ENCODE measurements at places on chromosomes 6 and 20.
A peak's percentile ranks its signal among the peaks of the same experiment; 100 is the strongest.

DNA sequence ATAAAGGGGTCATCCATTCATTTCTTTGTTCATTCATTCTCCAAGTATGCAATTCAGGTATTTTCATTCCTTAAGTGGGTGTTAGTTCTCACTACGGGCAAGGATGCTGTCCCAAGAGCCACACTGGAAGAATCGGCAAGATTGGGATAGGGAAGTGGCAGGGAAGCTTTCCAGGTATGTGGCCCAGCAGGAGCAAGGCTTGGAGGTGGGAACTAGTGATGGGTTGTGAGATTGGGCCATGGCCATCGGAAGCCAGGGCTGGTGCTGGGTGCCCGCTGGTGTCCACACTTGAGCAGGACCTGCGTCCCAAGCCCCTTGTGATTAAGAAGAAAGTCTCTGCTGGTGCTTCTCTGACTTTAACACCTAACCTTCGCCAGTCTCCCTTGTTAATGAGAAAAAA lies 15.1 kb downstream of the VSTM2L start:
- DNase-seq, result no peak

DNA sequence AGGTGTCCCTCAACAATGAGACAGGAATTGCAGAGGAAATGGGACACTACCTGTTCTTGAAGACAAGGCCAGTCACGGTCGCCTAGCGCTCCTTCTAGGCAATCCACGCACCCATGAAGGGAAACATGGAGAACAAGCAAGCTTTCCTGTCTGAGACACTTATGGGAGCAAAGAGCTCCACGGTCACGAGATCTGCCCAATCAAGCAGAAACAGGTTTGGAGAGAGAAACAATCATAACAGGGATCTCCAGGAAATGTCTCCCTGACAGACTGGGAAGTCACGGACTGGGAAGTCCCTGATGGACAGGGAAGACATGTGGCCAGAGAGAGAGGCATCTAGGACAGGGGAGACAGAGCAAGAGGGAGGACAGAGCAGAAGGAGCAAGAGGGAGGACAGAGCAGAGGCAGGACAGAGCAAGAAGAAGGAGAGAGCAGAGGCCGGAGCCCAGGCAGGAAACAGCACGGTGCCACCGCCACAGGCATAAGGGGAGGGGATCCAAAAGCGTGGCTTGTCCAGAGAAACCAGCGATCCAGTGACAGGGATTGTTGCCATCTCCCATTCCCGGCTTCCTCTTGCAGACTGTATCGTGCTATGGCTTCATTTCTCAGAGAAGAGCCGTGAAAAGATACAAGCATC lies 167.8 kb upstream of the ZNF337 start:
- DNase-seq, result no peak

- DNase-seq, result no peak
Measured at GRCh38 chr6:39197922-39198500, 31.3 kb downstream of the KCNK5 start.

DNA sequence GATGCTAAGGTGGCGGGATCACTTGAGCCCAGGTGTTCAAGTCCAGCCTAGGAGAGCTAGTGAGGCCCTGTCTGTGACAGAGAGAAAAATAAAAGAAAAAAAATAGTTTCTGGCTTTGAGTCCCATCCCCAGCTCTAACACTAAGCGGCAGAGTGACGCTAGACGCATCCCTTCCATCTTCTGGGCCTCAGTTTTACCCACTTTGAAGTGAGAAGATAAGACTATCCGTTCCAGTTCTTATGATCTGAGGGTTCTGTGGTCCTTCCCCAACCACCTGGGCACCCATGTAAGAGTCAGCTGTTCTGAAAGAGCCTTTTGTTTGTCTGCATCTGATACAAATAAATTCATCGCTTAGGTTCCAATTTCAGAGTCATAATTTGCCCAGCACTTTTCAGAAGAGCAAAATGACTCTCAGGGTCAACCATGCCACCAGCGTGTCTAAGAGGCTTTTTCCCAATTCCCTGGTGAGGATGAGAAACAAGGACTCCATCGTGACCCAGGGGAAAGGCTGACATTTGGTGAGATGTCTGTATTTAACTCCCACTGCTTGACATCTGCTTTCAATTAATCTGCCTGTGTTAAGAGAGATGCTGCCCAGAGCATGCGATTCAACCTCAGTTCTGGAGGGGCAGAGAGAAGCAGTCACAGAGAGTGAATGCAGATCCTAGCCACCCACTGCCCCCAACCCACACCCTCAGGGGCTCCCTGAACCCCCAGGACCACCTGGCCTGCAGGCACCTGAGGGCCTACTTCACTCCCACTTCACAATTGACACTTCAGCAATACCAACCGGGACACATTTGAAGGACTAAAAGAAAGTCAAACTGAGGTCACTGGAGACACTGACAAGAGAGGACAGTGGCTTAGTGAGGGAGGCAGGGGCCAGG lies 131.6 kb upstream of the TOP1 start:
- DNase-seq, result no peak

DNA sequence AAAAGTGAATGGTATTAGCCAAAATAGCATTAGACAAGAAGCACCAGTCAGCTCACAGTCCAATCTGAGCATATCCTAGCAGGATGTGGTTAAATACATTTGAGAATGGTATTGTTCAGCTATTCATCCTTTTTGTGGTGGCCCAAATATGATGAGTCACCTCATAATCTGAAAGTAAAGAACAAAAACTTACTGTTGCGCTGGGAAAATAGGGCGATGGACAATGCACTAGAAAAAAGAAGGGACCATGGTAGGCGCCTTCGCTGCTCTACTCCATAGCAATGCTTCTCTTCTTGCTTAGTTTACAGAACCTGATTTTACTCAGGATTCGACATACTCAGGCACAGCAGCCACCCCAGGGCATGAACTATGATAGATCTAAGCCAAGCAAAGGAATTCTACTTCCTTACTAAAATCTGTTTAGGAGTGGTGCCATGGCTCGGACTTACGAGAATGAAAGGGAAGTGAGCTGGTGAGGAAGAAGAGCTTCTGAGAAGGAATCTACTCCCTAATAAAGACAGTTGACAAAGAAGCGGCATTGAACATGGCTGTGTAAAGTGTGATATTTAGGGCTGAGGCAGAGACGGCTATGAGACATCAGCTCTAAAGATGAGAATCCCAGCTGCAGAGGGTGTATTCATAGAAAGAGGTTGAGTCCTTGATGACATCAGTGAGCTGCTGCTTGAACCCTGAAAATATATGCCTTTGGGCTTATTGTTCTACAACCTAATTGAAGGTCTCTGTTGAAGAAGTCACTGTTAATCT lies 16.6 kb upstream of the FBXO9 start:
- peak; percentile 48 for DNase-seq

DNA sequence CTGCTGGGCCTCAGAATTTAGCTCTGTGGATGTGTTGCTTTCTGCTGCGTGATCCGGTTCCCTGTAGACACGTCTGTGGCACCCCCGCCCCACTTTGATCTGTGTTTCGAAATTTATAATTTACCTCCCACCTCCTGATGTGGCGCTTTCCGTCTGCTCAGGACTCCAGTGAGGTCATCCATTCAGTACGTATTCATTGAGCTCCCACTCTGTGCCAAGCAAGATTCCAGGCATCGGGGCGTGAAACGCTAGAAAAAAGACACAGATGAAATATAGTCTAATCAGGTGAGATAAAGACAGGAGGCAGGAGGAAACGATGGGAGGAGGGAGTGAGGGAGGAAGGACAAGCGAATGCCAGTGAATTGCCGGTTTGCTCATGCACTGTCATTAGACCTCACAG lies 431.9 kb upstream of the SULF2 start:
- DNase-seq, result no peak

- DNase-seq, result no peak
Measured at GRCh38 chr20:31827059-31827458, 7.9 kb downstream of the MYLK2 start.

DNA sequence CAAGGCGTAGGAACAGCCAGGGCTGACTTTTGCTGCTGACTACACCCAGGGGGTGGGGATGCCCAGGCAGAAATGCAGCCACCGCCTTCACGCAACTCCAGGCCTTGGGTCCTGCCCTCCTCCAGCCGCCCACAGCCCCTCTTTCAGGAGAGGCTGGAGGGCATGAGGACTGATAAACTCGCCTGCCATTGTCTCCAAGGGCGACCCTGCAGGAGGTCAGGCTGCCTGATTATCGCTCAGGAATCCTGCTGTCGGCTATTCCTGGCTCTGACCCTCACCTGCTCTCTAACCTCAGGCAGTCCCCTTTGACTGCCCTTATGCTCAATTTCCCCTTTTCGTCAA lies 62.0 kb upstream of the HDDC2 start:
- DNase-seq, result no peak

DNA sequence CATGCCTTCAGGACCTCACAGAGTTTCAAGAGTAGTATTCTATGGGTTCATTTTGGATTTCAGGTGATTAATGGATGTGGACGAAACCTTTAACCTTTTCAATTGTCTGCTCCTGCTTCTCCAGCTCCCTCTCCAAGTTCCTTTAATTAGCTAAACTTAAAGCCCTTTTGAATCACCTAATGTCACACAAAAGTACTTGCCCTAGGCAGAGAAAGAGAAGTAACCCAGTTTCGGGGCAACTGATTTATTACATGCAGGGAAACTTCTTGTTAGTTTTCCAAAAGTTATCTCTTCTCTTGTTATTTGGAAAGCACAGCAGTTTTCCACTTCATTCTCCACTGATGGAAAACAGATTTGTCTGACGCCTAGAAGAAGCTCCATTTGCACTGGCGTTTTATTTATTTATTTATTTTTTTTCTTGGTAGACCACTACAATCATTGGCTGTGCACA lies 407.7 kb upstream of the JARID2 start:
- DNase-seq, result no peak

DNA sequence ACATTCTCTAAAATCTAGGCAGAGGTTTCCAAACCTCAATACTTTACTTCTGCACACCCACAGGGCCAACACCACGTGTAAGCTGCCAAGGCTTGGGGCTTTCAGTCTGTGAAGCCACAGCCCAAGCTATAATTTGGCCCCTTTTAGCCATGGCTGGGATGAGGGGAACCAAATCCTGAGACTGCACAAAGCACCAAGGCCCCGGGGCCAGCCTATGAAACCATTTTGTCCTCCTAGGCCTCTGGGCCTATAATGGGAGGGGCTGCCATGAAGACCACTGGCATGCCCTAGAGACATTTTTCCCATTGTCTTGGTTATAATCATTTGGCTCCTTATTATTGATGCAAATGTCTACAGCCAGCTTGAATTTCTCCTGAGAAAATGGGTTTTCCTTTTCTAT lies 513.0 kb upstream of the ADGRB3 start:
- DNase-seq, result no peak

DNA sequence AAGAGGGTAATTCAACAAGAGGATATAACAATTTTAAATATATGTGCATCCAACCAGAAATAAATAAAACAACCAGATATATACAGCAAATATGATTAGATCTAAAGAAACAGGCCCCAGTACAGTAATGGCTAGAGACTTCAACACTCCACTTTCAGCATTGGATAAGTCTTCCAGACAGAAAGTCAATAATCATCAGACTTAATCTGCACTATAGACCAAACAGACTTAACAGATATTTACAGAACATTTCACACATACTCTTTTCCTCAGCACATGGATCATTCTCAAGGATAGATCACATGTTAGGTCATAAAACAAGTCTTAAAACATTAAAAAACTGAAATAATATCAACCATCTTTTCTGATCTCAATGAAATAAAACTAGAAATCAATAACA lies 62.7 kb upstream of the MTRF1L start:
- no peak for DNase-seq

- peak; percentile 87 for DNase-seq
Measured at GRCh38 chr6:101582792-101583191, 189.3 kb downstream of the GRIK2 start.

DNA sequence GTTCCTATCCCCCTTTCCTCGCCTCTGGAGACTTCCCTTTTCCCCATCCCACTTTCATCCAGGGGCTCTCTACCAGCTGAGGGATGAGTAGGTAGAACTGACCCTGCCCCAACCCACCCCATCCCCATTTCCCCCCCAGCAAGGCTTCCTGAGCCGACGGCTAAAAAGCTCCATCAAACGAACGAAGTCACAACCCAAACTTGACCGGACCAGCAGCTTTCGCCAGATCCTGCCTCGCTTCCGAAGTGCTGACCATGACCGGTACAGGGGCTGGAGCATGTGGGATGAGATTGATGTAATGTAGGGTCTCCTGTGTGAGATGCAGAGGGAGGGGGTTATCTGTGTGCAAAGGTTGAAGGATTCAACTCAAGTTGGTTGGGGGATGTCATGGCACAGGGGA lies 12.7 kb downstream of the SYNGAP1 start:
- no peak for DNase-seq

- no peak for DNase-seq
Measured at GRCh38 chr6:105161421-105161820, 18.4 kb downstream of the POPDC3 start.

- DNase-seq, result no peak
Measured at GRCh38 chr6:147949981-147950622, 392.5 kb upstream of the SASH1 start.

DNA sequence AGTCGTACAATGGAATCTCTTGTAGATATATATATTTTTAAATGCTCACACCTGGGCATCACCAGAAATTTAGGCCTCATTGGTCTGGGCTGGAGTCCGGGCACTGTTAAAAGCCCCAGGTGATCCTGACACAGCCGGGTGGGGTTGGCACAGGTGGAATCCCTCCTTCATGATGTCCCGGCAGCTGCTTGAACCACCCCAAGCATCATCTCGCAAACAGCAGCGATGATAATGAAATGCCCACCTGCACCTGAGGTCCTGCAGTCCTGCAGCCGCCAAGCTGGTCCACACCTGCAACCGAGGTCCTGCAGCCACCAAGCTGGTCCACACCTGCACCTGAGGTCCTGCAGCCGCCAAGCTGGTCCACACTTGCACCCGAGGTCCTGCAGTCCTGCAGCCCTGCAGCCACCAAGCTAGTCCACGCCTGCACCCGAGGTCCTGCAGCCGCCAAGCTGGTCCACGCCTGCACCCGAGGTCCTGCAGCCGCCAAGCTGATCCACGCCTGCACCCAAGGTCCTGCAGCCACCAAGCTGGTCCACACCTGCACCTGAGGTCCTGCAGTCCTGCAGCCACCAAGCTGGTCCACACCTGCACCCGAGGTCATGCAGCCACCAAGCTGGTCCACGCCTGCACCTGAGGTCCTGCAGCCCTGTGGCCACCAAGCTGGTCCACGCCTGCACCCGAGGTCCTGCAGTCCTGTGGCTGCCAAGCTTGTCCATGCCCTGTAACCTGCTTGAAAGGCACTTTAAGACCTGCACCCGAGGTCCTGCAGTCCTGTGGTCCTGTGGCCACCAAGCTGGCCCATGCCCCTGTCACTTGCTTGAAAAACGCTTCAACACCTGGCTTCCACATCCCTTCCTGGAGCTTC lies 261.2 kb downstream of the DLL1 start:
- no peak for DNase-seq

GRCh38 chr6:25655723-25656122 lies 3.7 kb downstream of the SCGN start:
- DNase-seq, result no peak

DNA sequence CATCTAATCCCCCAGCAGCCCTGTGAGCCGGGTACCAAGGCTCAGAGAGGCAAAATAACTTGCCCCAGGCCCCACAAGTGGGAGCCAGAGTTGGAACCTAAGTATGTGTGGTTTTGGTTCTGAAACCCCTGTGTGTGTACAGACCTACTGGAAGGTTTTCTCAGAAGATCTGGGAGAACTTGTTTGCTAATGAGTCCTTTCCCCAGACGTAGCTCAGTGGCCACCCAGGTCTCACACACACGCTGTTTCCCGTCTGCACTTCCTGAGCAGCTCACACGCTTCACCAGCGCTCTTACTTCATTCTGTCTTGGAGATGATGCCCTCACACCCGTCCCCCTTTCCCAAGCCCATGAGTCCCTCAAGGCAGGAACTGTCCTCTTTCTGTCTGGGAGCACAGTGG lies 8.2 kb downstream of the CCN5 start:
- DNase-seq, result no peak

GRCh38 chr6:128240024-128240428 lies 280.4 kb downstream of the PTPRK start:
- DNase-seq, result peak; percentile 54
